ENCODE measurements at places on chromosomes 2 and 18. TPM values are rescaled to one million over a fixed set of nuclear protein-coding genes. Genes with fewer than 3 reads are reported as not detected.

Gene RGPD3
- total RNA-seq, result 0.05 TPM

DNA sequence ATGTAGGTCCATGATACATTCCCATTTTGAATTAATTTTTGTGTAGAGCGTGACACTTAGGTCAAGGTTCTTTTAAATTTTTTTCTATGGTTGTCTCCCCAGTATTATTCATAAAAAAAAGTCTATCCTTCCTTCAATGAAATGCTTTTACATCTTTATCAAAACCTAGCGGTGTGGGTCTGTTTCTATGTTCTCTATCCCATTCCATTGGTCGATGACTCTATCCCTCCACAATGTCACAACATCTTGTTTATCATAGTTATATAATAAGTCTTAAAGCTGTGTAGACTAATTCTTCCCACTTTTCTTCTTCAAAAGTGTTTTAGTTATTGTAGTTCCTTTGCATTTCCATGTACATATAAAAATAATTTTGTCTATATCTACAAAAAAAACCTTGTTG, 47.2 kb upstream of the GPR17 start:
- no peak for DNase-seq

- DNase-seq, result no peak
Observed at GRCh38 chr2:217877866-217878265, 124.9 kb downstream of the TNS1 start.

GRCh38 chr2:71661782-71662181, 208.4 kb downstream of the DYSF start:
- no peak for DNase-seq

Gene AFF3
- 16.9 TPM for total RNA-seq

All from heart right ventricle (tissue), 16 donors.